GM13977 (cell line): ENCODE measurements at places on chromosomes 1 and 21.
A peak's percentile ranks its signal among the peaks of the same experiment; 100 is the strongest.

DNA sequence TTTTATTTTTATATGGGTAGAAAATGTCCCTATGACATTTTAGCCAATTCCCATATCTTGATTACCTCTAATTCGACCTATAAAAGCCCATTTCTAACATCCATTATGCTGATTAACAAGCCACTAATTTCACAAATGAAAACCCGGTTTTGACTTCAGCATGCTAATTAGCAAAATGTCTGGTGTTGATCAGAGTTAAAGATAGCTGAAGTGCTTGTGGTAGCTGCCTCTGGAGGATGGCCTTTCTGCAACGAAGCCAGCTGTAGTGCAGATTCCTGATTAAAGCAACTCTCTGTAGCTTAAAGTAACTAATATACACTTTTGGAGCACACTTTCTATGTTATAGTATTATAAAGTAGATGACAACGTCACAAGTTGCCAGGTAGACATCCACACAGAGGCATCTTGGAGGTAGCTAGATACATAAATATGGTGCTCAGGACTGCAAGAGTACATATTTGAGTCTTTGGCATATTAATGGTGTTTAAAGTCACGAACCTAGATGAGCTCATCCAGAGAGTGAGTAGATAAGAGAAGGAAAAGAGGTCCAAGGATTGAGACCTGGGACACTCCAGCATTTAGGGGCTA lies 239.5 kb downstream of the BRINP2 start:
- peak; percentile 14 for DNase-seq

GRCh38 chr1:214377485-214377884 lies 96.5 kb downstream of the SMYD2 start:
- no peak for DNase-seq

- no peak for DNase-seq
These were observed 7.5 kb downstream of the DYRK1A start for GRCh38 chr21:37374027-37374426.

DNA sequence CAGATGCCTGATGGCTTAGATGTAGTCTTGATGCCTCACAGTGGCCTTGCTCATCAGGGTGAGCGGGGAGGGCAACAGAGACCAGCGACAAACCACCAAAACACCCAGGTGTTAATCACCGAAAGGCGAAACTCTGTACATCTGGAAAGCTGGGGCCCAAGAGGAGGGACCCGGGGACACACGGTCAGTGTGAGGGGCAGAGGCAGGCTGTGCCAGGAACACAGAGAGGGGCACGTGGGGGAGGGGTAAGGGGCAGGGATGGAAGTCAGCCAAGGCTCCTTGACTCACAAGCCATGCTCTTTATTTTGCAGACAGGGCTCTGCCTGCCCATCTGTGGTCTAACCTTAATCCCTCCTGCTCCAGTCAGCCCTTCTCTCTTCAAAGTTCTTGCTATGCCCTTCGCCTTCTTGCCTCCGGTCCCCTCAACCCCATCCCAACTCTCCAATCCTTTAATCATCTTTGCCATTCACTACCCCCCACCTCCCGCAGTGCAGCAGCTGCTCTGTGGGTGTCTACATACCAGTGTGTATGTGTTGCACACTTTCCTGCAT lies 4.3 kb downstream of the MEF2D start:
- DNase-seq, result no peak

DNA sequence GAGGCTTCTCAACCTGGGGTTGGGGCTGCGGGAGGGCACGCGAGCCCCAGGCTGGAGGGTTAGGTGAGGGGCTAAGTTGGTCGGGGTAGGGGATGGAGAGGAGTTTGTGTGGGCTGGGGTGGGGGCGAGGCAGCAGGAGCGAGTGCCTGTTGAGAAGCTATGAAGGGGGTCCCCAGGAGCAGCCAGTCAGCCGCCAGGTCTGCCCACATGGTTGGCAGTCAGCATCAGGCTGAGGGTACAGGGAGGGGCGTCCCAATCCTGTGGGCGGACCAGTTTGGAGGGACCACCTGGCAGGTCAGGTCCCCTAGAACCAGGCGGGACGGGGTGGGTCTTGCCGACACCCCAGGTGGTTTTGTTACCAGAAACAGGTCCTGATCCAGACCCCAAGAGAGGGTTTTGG lies 400 bp upstream of the TRIM17 start:
- no peak for DNase-seq
